ENCODE measurements at places on chromosomes 12 and 14.

DNA sequence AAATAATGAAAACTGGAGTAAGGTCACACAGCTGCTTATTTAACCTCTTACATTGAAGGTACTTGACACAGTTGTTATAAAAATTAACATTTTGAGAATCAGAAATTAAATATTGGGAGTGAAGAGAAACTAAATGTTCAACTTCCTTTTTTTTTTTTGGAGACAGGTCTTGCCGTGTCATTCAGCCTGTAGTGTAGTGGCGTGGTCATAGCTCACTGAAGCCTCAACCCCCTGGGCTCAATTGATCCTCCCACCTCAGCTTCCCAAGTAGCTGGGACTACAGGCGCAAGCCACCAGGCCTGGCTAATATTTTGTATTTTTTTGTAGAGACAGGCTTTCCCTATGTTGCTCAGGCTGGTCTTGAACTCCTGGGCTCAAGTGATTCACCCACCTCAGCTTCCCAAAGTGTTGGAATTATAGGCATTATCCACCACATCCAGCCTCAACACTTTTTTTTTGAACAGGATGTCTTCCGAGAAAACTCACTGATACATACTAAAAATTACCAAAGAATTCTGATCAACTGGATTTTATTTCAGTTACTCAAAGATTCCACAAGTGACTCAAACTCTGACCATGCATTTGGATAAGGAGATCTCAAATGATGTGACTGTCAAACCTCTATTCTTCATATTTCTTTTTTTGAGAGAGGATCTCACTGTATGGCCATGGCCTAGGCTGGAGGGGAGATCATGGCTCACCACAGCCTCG, 35.4 kb downstream of the SGPP1 start:
- no peak for DNase-seq

DNA sequence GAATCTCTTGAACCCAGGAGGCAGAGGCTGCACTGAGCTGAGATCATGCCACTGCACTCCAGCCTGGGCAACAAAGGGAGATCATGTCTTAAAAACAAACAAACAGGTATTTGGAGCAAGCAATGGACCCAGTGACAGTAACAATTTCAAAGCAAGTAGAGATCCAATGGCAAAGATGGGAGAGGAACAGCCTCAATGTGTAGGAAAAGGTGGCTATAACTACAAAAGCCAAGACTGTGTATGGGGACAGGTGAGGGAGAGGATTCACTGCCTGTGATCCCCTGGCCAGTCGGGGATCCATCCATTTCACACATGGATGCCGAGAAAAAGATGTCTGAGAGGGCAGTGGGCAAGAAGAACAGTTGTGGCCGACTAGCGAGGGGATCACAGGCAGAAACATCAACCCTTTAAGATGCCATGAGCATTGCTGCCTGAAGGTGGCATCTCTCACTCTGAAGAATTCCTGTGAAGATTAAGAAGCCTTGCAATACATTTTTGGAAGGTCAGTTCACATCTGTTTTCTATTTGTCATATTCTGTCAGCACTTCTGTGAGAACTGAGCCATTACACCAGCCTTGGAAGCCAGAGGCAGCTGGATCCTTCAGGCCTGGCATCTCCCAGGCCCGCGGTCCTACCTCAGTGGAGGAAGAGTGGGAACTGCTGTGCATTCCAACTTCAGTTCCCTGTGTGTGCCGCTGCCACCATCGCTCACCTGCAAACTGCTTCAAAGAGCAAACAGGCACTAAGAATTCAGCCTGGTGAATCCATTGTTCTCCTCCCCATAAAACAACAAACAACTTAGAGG, 54.5 kb upstream of the FRS2 start:
- peak; percentile 95 for DNase-seq

DNA sequence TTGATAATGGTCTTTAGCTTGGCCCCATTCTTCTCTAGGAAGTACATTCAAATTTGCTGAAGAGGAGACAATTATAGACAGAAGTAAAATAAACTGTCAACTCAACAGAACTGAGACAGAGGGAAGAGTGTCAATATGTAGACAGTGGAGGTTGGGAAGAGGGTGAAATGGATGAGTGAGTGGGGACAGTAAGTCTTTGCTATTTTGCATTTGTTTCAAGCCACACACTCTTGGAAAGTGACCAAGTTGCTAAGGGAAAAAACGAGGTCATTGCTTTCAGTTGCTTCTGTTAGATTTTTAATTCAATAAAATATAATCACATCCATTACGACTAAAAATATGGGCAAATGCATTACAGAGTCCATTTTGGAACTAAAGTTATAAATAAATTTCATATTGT, 47.8 kb downstream of the BTBD7 start:
- DNase-seq: no peak

GRCh38 chr12:94435511-94435927, 24.1 kb downstream of the CEP83 start:
- DNase-seq: peak; percentile 85

- DNase-seq: no peak
Observed at GRCh38 chr12:1932264-1932777, 13.9 kb upstream of the CACNA2D4 start.
